ENCODE measurements at places on chromosomes 3 and 15.

- no peak for ATAC-seq
Measured at GRCh38 chr15:79099692-79100091, 9.1 kb upstream of the RASGRF1 start.

GRCh38 chr3:30225021-30225420, 381.4 kb upstream of the TGFBR2 start:
- ATAC-seq = no peak

- no peak for ATAC-seq
Measured at GRCh38 chr3:33173103-33173502, 45.5 kb downstream of the SUSD5 start.

- ATAC-seq = no peak
Measured at GRCh38 chr3:38311476-38311875, 29.4 kb downstream of the SLC22A14 start.

DNA sequence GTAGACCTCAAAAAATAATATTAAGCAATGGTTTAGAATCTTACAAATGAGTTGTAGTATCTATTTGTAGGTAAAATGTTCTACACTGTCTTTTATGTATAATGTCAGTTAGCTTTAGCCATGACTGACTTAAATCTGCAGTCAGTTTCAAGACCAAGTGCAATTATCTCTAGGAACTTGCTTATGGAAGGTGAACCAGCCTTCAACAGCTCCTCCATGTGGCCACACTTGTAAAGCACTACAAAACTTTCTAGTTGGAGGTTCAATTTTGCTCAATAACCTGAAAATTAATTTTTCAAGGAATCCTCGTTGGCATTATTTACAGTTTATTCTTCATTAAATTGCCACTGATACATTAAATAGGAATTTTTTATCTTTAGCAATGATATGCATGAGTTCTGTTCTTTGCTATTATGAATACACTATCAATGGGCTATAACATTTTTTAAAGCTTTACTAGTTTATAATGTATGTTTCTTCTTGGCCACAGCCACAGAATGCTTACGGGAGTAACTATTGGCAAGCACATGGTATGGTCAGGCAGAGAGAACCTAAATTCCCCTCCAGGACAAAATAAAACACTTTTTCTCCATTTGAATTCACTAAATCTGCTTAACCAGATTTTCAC, 315.3 kb upstream of the UBE2E2 start:
- ATAC-seq = no peak

DNA sequence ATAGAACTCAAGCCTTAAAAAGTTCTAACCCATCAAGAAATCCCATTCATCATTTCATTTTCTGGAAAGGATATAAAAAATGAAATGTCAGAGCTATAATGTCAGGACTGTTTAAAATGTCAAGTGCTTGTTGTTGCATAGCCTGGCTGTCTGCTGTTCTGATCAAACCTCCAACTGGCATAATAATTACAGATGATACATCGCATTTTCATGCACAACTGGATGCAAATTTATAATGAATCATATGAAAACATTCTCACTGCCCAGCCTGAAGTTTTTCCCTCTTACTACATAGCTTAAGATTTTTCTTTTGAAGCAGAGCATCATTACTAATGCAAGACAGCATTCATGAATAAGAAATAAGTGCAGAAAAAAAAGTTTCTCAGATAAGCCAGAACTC, 46.5 kb downstream of the GUCA1C start:
- no peak for ATAC-seq

DNA sequence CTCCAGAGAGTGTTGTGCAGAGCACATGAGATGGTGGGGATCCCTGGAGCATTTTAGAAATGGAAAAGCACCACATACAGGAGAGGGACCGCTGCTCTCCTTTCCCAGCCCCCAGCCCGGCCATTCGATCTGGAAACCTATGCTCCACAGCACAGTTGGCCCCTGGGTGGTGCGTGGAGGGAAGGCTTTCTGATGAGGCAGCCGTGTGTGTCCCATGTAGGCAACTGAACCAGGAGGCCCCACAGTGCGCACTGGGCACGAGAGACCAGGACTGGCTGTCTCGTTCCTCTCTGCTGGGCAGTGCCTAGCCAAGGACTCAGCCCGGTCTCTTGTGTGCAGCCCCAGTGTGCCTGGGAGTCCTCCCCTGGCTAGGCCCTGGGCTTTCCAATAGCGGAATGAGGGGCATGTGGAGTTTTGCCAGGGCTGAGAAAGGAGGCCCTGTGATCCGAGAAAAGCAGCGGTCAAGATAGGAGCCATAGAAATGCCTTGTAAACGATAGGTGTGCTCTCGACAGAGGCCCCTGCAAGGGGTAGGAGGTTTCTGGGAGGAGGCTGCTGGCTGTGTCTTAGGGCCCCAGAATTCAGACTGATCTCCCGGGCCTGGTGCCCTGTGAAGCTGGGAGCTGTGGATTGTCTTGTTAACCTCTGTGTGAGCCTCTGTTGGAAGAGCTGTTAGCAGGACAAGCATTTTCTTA, 39.0 kb downstream of the CHDH start:
- no peak for ATAC-seq

- no peak for ATAC-seq
Measured at GRCh38 chr3:18334837-18335601, 90.1 kb downstream of the SATB1 start.

- ATAC-seq = no peak
Measured at GRCh38 chr15:75327491-75327890, 8.4 kb upstream of the COMMD4 start.

GRCh38 chr3:64685800-64686445, 1.9 kb downstream of the ADAMTS9 start:
- ATAC-seq = peak; percentile 94
